ENCODE measurements at places on chromosomes 5 and 9.

DNA sequence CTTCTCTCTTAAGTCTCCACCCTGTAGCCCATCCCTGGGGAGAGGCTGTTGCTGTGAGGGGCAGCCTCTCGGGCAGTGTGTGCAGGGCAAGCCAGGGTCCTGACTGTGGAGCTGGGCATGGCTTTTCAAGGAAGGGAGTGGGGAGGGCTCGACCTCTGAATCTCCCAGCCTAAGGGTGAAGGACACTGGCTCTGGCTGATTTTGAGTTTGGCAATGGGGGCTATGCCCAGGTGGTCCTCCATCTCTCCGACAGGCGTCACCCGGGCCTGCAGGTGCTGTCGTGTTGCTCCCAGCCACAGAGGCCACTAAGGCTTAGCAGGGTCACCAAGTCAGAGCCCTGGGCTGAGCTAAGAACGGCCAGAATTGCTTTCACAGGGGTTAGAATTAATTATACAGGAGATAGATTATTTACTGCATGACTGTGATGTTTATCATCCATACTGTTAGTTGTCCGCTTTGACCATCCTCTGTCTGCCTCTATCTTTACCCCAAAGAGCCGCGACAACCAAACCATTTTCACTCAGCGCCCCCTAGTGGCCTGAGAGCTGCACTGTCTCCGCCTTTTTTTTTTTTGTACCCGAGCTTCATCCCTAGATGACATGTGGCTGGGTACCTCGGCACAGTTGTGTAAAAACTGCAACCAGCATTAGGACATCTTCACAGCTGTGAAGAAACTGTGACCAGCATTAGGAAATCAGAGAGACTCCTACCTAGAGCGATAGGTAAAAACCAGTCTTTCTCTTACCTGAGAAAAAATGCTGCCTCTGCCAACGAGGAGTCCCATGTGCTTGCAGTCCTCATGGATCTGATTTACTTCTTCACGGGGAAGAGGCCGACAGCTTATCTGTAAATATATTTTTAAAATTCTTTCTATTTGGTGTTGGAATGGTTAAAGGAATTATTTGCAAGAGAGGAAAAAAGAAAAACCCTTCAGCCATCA, 44.5 kb downstream of the AGXT2 start:
- DNase-seq = peak; percentile 22

DNA sequence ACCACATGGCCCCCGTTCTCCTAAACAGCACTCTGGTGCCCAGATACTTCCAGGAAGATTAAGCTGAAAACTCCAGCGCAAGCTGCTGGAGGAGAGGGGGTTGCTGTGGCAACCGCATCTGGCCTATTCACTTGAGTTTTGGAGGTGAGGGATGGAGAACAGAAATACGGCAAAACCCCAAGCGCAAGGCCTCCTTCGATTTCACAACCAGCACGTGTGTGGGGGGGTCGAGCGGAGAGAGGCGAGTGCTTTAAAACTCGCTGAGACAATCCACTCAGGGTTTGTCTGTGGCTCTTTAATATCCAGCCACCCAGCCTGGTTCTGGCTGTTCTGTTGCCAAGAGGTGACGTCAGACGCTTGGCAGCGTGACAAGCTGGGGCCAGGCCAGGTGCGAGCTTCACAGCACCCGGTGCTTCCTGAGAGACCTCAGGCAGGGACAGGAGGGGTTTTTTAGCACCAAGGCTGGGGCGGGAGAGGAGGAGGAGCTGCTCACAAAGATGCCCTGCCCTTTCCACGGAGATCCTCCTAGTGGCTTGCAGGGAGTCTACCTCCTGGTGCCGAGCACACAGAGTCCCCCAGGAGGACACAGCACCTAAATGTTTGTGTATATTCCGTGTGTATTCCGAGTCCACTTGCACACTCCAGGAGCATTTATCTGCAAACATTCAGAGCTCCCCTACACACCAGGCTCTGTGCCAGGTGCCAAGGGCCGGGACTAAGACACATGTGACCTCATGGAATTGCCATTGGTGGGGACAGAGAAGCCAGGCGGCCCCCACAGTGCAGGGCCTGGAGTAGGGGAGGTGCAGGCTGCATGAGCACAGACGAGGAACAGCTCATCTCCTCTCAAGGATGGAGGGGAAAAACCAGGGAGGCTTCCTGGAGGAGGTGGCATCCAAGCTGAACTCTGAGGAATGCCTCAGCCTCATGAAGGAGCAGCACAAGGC, 194.6 kb downstream of the OLFM1 start:
- DNase-seq = no peak

DNA sequence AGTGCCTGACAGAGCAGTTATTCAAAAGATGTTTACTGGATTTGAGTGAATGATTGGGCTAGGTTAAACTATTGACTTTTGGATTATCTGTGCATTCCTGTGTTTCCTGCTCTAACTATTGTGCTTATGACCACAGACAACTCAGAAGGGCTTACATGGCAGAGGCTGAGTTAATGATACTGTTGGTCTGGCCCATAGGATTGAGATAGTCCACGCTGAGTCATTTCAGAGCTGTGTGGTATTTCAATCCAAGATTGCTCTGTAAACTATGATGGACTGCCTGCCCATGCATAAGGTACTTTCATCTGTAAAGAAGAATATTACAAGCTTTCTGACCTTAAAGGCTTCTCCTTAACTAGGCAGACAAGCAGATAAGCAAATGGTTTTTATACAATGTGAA, 49.1 kb upstream of the SLIT3 start:
- no peak for DNase-seq

DNA sequence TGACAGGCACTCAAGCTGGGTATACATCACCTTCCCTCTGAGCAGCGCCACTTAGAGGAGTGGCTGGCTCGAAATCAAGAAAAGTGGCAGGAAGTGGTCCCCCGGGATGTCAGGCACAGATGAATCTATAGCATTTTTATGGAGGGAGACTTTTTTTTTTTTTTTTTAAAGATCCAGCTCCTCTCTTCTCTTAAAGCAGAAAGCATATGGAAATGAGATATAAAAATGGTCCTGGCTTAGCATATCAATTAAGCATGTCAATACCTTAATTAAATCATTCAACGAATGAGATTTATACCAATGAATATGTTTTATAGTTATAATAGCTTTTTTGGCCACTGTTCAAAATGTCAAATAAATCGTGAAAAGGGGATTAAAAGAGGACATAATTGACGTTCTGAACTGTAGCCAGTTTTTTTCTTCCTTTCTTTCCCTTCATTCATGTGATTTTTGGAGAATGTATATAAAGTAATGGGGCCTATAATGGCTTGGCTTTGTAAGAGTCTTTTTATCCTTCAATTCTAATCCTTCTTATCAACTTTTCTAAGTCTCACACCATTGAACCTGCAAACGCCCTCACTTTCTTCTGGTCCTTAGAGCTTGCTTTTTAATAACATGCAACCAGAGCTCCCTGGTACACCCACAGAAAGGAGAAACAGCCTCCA, 319.2 kb upstream of the PANK3 start:
- no peak for DNase-seq

GRCh38 chr9:123061216-123061615, 27.7 kb downstream of the GPR21 start:
- DNase-seq = no peak

DNA sequence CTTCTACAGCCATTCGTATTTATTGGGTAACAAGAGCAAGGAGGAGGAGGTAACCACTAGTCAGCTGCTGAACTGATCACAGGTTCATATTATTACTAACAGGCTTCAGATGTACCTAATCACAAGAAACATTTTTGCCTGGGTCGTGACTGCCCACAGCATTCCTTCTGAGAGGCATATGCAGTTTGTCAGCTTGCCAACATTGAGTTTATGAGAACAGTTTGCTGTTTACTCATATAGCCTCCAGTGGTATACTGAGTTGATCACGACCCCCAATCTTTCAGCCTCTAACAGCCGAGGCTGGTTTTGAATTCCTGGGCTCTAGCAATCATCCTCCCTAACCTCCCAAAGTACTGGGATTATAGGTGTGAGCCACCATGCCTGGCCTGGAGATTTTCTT, 693.6 kb downstream of the TLE1 start:
- no peak for DNase-seq

DNA sequence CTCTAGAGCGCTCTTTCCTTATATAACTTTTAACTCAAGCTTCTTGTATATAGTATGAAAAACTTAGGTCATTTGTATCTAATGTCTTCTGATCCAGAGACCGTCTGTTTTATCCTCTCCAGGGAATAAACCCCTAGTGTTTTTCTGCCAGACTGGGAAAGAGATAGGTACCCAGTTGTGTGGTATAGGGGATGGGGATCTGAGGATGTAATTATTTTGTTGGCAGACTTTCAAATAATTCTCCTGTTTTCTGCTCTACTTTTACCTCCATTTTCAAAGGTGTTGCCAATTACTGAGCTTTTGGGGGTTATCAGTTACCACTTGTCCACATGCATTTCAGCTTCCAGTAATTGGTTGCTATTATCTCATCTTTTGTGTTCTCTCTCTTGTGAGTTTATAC, 17.9 kb downstream of the CCDC171 start:
- DNase-seq = no peak

- DNase-seq = no peak
Measured at GRCh38 chr5:124949862-124950261, 203.4 kb upstream of the ZNF608 start.

GRCh38 chr9:134088063-134088725, 20.4 kb upstream of the BRD3 start:
- no peak for DNase-seq

GRCh38 chr5:3351581-3352442, 243.8 kb upstream of the IRX1 start:
- no peak for DNase-seq
